CD4-positive, alpha-beta T cell treated with Interleukin-12 subunit alpha and Interleukin-12 subunit beta, for 1 hour (primary cell): ENCODE measurements at places on chromosomes 7 and 10.

DNA sequence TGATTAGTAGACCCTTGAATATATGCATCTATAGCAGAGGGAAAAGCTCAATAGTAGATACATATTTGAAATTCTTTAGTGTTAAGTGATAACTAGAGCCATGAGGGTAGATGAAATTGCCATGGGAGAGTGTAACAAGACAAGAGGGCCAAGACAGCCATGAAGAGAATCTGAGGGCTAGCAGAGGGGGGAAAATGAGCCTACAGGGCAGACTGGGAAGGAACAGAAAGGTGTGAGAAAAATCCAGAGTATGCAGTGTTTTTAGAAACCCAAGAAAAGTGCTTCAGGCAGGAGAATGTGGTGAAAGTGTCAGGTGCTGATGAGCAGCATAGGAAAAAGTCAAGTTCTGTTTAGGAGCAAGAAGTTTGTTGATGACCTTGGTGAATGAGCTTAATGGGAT, 63.0 kb downstream of the MAPK8 start:
- no peak for DNase-seq

DNA sequence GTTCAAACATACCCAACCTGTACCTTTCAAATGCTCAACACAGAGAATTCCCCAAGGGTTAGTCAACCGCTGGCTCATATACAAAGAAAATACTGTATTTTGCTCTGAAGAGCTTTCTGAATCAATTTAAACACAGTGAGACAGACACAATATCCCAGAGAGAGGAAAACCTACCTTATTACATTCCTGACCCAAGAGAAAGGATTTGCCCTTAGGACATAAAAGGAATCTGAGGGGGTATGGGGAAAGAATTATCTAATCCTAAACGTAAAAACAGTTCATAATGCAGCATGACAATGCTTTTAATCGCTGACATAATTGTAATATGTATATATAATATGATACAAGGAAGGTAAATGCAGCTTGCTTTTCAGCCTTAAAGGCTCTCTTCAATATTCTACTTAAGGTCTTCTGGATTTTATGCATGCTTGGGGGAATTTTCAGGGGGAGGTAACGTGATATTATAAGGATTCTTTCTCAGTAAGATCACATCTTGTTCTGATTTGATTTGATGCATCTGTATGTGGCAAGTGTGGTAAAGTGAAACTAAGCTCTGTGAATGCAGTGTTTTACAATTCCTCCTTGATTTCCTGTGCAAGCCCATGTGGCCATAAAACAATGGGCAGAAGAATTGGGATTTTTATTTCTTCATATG, 240.5 kb downstream of the GLI3 start:
- no peak for DNase-seq

- no peak for DNase-seq
Measured at GRCh38 chr10:74962517-74962916, 136.1 kb downstream of the KAT6B start.

DNA sequence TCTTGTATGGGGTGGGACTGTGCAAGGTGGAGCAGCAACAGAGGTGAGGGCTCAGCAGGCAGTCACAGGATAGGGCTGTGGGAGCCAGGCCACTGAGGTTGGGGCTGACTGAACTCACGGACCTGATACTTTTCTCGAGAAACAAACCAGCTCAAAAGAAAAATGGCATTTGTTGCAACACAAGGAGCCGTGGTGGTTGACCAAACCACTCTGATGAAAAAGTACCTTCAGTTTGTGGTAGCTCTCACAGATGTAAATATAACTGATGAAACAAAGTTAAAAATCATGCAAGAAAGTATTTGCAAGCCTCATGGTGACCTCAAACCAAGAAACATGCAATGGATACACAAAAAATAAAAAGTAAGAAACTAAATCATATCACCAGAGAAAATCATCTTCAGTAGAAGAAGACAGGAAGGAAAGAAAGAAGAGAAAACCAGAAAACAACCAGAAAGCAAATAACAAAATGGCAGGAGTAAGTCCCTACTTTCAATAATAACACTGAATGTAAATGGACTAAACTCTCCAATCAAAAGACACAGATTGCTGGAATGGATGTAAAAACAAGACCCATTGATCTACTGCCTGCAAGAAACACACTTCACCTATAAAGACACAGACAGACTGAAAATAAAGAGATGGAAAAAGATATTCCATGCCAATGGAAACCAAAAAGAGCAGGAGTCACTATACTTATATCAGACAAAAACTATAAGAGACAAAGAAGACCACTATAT, 48.9 kb upstream of the DUSP5 start:
- no peak for DNase-seq

DNA sequence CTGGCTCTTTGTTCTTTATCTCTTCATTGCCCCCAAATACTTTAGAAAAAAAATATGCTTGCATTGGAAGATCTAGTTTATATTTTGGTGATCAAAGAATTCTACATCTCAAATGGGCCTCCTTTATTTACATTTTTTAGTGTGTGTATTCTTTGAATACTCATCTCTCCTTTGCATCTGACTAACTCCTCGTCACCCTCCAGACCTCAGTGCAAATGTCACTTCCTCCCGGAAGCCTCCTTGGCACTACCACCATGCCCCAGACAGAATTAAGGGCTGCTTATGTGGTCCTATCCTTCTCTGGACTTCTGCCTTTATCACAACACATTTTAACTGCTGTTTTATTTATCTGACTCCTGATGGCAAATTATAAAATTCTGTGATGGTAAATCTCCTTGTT, 52.0 kb upstream of the PPP1R3C start:
- no peak for DNase-seq

GRCh38 chr10:18059826-18060559, 80.2 kb upstream of the CACNB2 start:
- DNase-seq, result no peak

GRCh38 chr10:23556727-23557440, 118.0 kb downstream of the OTUD1 start:
- no peak for DNase-seq

- DNase-seq, result peak; percentile 78
Measured at GRCh38 chr7:101688183-101688831, 59.2 kb upstream of the MYL10 start.

DNA sequence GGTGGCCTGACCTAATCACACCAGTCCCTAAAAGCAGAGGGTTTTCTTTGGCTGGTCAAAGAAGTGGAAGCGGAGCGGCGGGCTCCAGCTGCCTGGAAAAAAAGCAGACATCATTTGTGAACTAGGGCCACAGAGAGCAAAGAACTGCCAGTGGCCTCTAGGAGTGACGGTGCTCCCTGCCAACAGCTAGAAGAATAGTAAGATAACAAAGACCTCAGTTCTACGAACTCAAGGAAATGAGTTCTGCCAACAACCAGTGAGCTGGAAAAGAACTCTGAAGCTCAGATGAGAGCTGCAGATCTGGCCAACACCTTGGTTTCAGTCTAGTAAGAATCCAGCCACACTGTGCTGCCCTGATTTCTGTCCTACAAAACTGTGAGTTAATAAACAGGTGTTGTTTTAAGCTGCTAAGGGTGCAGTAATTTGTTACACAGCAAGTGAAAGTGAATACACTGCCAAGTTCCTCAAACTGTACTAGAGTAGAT, 178.0 kb downstream of the SRPK2 start:
- no peak for DNase-seq

DNA sequence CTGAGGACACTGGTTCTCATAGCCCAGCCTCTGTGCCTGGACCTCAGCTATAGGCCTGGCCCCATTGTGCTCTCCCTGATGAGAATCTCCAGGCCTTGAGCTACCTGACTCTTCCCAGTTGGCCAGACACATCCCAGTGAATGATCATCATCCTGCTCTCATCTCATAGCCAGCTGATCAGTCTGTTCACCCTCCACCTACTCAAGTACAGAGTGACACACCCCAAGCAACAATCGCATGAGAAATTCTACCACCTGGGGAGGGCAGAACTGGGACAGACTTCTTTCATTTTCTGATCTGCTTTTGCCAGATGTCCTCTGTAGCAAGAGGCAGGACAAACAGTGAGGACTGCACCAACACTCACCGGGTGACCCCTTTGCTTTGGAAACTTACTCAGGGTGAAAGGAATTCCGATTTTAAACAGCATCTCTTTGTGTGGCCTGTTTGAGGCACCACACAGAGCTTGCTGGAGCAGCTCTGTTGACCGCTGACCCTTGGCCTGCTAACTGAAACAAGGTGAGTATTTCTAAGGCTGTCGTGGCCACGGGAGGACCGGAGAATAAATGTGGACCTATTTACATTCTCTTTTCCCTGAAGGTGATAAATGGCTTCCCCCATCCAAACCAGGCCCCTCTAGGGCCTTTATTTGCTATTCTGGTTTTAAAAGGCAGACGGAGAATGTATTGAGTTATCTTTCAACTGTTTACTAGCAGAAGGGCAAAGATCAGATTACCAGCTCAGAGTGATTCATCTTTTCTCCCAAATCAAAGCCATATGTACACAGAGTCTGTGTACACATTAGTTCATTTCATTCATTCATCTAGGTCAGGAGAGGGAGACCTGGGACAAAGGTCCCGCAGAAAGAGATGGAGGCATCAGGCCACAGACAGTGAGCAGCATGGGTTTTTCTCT, 181.4 kb upstream of the TNS3 start:
- no peak for DNase-seq

DNA sequence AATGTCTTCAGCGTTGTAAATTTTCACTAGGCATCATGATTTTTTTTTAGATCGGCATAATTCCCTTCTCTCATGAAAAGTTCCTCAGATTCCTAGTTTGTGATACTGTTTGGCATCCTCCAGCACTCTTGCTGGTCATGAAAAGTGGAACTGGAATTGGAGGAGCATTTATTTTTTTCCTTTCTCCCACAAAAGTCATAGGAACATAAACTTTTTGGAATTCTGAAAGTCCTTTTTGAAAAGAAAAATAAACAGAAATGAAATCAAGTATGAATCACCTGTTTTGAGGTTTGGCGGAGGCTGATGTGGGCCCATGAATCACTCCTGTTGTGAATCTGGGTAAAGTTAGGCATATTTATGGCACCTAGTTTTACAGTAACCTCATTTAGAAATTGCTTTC, 17.7 kb downstream of the CACNB2 start:
- DNase-seq, result no peak

DNA sequence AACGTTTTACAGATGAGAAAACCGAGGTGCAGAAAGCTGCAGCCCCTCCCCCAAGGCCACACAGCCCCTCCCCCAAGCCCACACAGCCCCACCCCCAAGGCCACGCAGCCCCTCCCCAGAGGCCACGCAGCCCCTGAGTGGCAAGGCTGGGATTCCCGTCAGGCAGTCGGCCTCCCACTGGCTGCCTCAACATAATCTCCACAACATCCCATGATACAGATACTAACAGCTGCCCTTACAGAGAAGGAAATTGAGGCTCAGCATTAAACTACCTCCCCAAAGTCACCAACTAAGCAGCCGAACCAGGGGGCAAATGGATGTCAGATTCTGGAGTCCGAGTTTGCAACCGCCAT, 15.9 kb downstream of the SH3PXD2A start:
- DNase-seq, result no peak

- no peak for DNase-seq
Measured at GRCh38 chr10:79136236-79137005, 67.7 kb downstream of the ZMIZ1 start.

DNA sequence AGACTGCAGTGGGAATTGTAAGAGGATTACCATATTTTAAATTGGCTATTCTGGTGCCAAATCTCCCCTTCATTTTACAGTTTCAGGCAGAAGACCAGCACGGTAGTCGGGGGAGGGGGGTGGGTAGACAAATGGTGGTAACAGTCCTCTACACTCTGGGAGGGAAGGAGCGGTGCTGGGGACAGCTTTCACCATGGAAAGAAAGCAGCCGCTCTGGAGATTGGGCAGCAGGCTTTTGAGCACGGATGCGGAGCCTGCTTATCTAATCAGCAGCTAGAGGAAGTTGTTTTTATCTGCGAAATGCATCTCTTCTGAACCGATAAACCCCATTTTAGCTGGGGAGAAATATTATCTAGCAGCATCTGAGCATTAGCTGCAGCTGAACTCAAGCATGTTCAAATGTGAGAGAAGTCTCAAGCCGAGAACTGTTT, 28.7 kb downstream of the IKZF1 start:
- DNase-seq, result peak; percentile 78

DNA sequence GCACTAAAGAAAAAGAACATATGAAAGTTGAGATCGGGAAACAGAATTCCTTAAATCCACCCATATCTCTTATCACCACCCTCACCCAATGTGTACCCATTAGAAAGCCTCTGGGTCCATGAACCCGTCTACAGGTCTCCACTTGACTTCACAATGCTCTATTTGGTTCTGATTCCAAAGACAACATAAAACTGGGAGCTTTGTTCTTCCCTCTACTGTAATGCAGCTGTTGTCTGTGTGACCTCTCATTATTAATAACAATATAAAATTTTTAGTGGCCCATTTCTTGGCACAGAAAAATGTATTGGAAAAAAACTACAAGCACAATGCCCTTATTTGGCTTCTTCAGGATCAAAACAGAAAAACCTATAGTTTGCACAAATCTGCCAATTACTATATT, 30.0 kb downstream of the DOCK4 start:
- no peak for DNase-seq

DNA sequence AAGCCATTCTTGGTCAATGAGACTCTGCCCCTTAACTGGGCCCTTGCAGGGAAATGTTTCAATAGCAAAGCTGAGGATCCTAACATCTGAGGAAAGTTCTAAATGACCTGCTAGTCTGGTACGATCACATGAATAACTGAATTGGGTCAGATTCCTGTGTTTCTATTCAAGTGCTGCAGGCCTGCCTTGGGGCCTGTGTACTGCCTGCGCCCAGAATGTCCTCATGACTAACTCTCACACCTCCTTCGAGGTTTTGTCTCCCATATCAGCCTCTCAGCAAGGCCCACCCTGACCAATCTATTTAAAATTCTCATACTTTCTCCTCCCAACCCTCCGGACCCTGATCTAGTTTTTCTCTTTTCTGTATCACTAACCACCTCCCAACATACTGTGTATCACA, 4.4 kb downstream of the JAZF1 start:
- no peak for DNase-seq

- DNase-seq, result no peak
Measured at GRCh38 chr10:30863516-30864210, 168.0 kb downstream of the ZNF438 start.

- no peak for DNase-seq
Measured at GRCh38 chr10:49593998-49594397, 16.1 kb upstream of the SLC18A3 start.
